ENCODE measurements at places on chromosomes 7 and 10.

DNA sequence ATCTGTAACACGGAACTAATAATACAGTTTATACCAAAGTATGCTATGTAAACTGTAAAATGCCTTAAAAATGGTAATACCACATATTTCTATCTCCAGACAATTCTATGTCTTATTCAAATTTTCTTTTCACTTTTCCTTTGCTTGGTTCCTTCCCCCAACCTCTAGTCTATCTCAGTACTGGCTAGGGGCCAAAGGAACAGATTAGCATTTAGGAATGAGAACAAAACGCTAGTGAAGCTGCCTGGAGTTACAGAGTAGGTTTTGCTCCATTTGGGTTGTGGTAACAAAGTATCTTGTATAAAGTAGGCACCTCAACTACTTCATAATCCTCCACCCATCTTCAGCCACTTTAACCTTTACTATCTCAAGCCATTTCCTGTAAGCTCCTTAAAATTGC, 94.1 kb downstream of the HBP1 start:
- DNase-seq = no peak

GRCh38 chr10:116756277-116756676, 13.9 kb upstream of the HSPA12A start:
- DNase-seq = no peak

GRCh38 chr10:133465191-133465949, 11.6 kb downstream of the SCART1 start:
- DNase-seq = no peak

GRCh38 chr10:133224756-133225372, 5.2 kb upstream of the UTF1 start:
- DNase-seq = no peak

DNA sequence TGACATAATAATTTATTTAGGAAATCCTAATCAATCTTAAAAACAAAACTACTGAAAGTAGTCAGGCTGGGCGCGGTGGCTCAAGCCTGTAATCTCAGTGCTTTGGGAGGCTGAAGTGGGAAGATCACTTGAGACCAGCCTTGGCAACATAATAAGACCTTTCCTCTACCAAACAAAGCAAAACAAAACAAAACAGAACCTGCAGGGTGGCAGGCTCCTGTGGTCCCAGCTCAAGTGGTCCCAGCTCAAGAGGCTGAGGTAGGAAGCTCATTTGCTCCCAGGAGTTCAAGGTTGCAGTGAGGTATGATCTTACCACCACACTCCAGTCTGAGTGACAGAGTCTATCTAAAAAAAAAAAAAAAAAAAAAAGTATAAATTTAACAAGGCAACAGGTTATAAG, 748.0 kb downstream of the CNTNAP2 start:
- no peak for DNase-seq

DNA sequence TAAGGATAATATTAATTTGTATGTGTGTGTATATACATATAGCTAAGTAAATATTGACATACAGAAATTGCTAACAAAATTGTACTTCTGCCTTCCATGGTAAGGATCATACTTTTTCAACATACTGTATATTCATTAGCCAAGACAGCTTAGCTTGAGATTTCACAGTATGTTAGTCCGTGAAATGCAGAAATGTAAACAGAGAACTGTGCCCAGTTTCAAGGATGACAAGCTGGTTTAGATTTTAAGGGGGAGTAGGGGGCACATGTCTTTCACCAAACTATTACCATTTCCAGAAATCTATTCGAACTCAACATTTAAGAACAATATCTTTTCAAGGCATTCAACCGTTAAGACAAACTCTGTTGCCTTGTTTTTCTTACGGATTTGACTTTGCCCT, 182.2 kb downstream of the SORCS1 start:
- DNase-seq = no peak

DNA sequence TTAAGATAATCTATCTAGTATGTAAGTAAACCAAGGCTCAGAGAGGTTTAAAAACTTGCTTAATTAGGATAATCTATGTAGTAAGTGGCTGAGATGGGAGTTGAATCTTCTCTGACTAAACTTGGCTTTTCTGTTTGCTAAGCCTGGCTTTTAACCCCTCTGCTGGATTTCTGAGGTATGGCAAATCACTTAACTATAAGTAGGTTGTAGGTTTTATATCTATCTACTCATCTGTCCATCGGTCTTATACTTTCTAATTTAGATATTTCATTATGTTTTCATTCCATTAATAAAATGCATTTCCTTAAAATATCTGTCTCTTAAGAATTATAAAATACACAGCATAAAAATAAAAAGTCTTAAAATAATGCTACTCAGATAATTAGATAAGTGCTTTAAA, 59.4 kb downstream of the ST7 start:
- DNase-seq = no peak

- DNase-seq = no peak
Measured at GRCh38 chr10:94239696-94240095, 123.0 kb downstream of the NOC3L start.

GRCh38 chr10:24209432-24209771, 464 bp downstream of the KIAA1217 start:
- DNase-seq = peak; percentile 71

- no peak for DNase-seq
Measured at GRCh38 chr10:33370434-33370930, 36.0 kb upstream of the NRP1 start.

DNA sequence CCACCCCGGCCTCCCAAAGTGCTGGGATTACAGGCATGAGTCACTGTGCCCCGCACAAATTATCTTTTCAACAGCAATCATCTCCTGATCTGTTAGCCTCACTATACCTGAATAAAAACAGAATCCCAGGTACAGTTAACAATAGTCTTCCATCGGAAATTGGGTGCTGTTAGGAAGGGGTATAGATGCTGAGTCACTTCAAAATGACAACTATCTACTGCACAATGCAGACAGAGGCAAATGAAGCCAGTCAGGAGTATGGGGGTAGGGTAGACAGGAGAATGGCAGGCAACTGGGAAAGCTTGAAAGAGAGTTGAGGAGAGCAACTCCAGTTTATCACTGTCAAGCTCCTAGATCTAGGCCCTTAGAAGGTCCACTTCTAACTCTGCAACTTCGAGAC, 40.3 kb downstream of the LBX1 start:
- DNase-seq = no peak

DNA sequence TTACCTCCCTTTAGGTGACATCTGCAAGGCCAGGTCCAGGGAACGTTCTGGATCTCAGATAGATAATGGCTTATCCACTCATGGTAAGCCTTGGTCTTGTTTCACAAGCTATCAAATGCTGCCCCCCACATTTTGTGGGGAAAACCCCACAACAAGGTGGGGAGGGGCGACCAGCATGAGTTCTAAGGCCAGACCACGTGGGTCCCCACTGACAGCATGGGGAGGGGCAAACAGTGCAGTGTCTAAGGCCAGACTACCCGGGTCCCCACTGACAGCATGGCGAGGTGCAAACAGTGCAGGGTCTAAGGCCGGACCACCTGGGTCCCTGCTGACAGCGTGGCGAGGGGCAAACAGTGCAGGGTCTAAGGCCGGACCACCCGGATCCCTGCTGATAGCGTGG, 102.8 kb downstream of the DIP2C start:
- no peak for DNase-seq

GRCh38 chr7:155867280-155867679, 55.0 kb upstream of the SHH start:
- no peak for DNase-seq

DNA sequence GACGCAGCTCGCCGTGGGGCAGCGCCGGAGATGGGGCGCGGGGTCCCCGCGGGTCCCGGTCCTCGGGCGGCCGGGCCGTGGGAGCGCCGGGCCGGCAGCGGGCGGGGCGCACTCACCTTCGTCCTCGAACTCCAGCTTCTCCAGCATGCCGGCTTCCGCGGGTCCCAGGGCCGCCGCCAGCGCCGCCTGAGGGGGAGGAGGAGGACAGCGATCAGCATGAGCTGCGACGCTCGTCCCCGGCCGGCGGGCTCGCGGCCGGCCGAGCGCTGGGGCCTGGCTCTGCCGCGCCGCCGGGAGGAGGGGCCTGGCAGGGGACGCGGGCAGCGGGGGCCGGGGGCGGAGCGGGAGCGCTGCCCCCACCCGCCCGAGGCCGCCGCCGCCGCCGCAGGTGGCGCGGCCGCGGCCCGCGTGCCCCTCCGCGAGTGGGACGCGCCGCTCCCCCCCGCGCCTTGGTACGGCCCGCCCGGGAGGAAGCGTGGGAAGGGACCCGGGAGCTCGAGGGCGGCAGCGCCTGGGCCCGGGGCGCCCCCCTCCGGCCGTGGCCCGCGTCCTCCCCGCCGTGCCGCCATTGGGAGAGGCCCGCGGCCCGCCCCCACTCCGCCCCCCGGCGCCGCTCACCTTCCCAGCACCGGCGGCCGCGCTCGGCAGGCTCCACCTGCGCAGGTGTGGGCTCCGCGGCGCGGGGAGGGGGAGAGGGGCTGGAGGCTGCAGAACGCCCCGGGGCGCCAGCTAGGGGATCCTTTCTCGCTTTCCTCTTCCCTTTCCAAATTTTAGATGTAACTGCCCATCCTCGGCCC, 112.5 kb upstream of the RHEB start:
- DNase-seq = peak; percentile 84

GRCh38 chr7:16136896-16137295, 284.4 kb downstream of the CRPPA start:
- no peak for DNase-seq

DNA sequence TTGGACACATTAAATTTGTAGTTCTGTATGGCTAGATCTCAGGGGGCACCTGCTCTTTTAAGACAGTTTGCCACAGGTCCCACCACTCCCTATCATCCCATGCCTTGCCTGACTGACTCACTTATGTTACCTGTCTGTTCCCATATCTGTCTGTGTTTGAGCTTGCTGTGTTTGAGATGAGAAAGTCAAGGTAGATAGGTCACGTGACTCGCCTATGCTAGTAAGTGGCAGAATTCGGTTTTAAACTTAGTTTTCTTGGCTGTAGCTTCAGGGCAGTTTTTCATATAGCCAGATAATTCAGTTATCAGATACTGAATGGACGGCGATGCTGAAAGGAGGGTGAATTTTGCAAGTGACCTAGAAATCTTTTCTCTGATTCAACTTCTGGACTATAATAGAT, 348.4 kb downstream of the RPS24 start:
- DNase-seq = no peak

DNA sequence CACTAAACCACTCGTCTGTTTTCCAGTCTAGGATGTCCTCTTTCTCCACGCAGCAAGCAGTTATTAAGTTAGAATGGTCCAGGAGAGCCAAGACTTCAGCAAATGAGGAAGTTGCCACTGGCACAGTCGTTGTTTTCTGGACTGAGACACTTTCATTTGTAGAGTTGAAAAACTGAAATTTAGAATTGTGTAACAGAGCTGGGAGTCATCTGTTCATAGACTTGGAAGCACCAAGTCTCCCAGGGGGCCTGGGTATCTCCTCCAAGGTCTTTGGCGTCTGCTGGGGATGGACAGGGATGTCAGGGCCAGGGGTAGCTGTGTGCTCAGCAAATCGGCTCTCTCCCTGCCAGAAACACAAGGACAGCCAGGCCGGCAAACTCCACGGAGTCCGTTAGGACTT, 208.4 kb downstream of the FANK1 start:
- no peak for DNase-seq

DNA sequence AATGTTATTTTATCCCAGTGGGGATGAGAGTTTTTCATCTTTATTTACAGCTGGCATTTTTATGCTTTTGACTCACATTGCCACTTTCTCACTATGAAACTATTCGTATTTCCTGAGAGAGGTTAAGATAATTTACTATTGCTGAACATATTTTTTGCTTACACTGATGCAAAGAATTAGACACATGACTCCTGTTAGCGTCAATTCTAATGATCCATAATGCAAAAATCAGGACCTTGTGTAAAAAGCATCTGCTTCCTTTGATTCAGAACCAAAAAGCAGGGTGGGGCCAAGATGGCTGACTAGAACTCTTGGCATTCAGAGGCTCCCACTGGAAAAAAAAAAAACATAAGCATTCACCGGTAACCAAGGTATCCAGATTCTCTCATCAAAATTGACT, 464.8 kb downstream of the SEMA3D start:
- DNase-seq = no peak

DNA sequence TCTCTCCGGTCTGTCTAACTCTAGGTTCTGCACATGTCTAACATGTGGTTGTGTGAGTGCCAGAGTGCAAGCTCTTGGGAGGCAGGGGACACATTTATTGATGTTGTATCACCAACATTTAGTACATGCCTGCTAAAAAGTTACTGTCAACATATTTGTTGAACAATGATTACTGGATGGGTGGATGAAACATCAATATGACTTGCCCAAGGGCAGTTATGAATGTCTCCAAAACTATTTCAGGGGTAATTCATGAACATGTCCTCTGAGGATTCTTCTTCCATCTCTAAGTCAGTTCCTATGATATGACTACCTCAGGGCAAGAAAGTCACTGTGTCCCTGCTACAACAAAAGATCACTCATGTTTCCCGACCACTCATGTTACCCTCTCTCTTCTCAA, 91.3 kb upstream of the STEAP1B start:
- DNase-seq = no peak

GRCh38 chr10:13643016-13643415, 56.3 kb downstream of the PRPF18 start:
- DNase-seq = no peak

- no peak for DNase-seq
Measured at GRCh38 chr10:122853665-122854313, 8.1 kb upstream of the CUZD1 start.

DNA sequence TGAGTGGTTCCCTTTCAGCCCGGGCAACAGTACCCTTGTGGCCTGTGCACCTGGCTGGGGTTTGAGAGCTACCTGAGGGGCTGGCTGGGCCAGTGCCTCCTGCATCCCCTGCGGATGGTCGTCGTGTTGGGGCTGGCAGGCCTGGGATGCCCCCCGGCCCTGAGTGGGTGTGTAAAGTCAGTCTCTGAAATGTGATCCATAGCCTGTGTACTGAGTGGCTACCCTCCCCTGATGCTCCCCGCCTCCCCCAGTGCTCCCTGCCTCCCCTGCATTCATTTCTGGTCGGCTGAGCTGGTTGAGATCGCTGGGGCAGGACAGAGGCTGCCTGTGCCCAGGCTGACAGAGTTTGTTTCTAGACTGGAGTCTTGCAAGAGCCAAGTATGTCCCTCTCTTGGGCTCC, 9.3 kb downstream of the ZNF316 start:
- DNase-seq = no peak

DNA sequence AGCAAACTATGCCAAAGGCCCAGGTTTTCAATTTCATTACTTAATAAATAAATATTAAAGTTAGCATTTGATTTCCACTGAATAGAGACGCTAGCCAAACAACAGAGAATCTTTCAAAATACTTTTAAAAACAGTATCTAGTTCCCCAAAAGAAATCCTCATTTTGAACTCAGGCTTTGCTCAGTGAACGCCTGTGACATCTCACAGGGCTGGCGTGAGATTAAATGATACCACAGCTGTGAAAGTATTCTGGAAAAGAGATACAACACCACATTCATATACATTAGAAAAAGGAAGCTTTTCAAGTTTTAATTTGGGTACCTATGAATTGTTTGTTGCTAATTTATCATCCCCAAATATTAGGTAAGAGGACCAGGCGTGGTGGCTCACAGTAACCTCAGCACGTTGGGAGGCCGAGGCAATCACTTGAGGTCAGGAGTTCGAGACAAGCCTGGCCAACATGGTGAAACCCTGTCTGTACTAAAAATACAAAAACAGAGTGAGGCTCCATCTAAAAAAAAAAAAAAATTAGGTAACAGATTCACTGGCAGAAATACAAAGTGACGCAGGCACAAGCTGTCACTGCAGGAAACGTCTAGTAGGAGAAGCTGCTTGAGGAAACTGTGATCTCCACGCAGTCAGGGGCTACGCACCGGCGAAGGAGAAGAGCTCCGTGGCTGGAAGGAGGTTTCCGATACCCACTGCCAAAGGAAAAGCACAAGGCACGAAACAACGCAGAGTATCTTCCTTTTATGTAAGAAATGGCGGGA, 50.0 kb downstream of the AMZ1 start:
- DNase-seq = no peak

- DNase-seq = no peak
Measured at GRCh38 chr10:68832601-68833000, 5.3 kb downstream of the STOX1 start.

Measured in stimulated activated CD4-positive, alpha-beta T cell treated with anti-CD3 and anti-CD28 coated beads, Interleukin-1b, Interleukin-23, amount 100 ng/mL, for 48 hours (primary cell).